ENCODE measurements at places on chromosomes 2 and 18. TPM values are rescaled to one million over a fixed set of nuclear protein-coding genes. Genes with fewer than 3 reads are reported as not detected.

GRCh38 chr18:41320100-41320499, 634.9 kb upstream of the PIK3C3 start:
- H3K36me3 ChIP-seq, result no peaks in the 10 kb centered on the region
- H3K4me3 ChIP-seq, result no peak overlapping the region
- no peaks in the 10 kb centered on the region for H3K27me3 ChIP-seq
- DNase-seq, result peak; percentile 57
- no peak overlapping the region for H3K27ac ChIP-seq

DNA sequence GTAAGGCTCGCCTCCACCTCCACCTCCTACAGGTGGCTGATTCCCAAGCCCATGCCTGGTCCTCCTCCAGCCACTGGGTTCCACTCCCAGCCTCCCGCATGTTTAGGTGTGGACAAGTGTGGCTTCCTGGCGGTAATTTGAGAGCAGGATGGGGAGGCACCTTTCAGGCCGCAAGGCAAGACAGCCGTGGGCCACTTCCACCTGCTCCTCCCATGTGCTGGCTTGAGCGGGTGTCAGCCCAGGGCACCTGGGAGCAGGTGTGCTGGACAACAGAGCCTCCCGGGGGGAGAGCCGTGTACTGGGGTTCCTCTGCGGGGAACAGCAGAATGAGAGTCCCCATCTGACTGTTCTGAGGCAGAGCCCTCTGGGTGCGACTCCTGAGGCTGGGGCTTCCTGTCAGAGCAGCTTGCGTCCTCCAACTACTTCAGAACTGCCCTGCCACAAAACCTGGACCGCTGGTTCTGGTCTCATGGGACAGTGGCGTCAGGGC, 83.9 kb downstream of the TPO start:
- H3K27me3 ChIP-seq, result no peaks in the 10 kb centered on the region
- peaks cover 4% of the 10 kb centered on the region for H3K4me1 ChIP-seq
- no peak for DNase-seq

The NYAP2 gene
- polyA plus RNA-seq, result 0.07 TPM

DNA sequence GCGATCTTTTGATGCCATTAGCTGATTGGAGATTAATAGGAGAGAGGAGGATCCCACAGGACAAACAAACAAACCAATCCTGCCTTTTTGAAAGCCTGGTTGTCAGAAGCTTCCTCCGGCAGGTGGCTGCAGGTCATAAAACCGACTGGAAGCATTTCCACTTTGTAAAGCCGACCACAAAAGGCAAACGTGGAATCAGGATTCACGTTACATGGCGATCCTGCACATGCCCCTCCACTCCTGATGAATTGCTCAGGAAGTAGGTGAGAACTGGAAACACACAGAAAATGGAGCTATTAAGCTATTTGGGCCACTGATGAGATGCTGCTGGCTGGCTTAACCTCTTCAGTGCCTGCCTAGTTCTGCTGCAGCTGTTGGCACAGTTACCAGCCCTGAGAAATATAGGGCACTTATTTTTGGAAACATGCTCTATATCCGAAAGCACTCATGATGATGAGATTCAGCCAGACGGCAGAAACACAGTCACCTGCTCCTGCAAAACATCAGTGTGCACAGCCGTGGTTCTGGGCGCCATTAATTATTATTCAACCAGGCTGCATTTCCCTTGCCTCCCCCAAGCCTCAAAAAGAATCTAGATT, 110.3 kb upstream of the ST6GAL2 start:
- no peaks in the 10 kb centered on the region for H3K27me3 ChIP-seq
- H3K4me1 ChIP-seq, result no peaks in the 10 kb centered on the region
- no peak overlapping the region for H3K4me3 ChIP-seq

DNA sequence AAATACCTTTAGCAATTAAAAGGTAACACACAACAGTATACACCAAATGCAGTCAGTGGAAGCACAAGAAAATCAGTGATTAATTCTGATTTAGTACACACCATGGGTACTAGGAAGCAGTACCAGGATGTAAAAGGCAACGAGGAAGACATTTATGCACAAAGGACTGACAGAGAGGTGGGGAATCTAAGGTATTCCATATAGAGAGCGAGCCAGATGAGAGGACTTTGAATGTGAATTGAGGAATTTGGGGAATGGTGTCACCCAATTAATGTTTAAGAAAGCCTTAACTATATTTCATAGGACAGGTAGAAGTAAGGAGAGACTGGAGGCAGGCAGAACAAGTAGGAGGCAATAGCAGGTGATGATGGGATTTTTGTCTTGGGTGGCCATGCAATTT, 11.7 kb downstream of the CPS1 start:
- DNase-seq, result no peak
- no peaks in the 10 kb centered on the region for H3K27me3 ChIP-seq
- no peak overlapping the region for H3K27ac ChIP-seq
- H3K4me3 ChIP-seq, result no peak overlapping the region
- no peaks in the 10 kb centered on the region for H3K36me3 ChIP-seq
- H3K4me1 ChIP-seq, result no peaks in the 10 kb centered on the region
